ENCODE measurements at places on chromosomes 12 and 14. TPM values are rescaled to one million over a fixed set of nuclear protein-coding genes. Genes with fewer than 3 reads are reported as not detected.

RDH16 gene
- 2.6 TPM for total RNA-seq

LRRC10 gene
- 33.5 TPM for total RNA-seq

STXBP6 gene
- 6.4 TPM for total RNA-seq

ANG gene
- 3.8 TPM for total RNA-seq

RNF212B gene
- not detected for total RNA-seq

Data from cardiac muscle cell (in vitro differentiated cells and primary cell).